CD4-positive, alpha-beta T cell treated with Interleukin-15 for 4 hours (primary cell): ENCODE measurements at places on chromosomes 4 and X.

DNA sequence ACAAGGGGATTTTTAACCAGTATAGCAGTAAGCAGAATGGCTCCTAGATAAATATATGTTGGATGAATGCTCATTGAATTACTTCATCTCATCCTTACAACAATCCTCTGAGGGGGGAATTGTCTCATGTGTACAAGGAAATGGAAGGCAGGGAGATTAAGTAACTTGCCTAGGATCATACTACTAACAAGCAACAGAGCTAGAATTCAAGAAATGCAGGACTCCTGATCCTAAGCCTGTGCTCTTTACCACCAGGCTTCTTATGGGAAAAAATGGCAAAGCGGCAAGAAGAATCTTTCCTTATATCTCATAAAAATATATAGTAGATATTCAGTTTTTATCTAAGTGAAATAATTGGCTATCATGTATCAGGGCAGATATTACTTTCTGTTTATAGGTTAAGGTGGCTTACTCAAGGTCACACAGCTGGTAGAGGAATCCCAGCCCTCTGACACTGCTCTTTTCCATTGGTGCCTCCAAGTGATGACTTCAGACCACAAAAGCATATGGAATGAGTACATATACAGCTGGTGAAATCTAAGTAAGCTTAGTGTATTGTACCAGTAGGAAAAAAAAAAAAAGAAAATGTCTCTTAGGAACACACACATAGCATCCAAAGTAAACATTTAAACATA lies 2.1 kb downstream of the ABHD18 start:
- DNase-seq = no peak

DNA sequence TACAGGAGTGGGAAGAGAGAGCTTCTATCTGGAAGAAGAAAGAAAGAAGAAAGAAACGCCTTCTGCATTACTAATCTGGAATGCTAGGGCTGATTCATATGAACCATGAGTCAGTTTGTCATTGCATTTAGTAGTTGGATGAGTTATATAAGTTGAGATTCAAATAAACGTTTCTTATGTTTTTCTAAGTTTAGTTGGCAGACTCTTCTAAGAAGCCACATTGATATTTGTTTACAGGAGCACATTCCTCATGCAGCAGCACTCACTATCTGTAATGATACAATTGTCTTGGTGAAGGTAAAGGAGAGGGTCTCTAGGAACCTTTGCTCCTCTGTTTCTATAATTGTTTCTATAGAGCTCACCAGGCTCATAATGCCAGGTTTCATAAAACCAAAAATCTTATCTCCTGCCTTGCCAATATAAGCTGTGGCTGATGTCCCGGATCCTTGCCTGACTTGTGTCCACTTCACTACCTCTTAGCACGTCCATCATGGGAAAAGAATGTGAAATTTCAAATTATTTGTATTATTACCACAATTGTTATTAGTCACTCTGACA lies 39.5 kb downstream of the HOPX start:
- no peak for DNase-seq

DNA sequence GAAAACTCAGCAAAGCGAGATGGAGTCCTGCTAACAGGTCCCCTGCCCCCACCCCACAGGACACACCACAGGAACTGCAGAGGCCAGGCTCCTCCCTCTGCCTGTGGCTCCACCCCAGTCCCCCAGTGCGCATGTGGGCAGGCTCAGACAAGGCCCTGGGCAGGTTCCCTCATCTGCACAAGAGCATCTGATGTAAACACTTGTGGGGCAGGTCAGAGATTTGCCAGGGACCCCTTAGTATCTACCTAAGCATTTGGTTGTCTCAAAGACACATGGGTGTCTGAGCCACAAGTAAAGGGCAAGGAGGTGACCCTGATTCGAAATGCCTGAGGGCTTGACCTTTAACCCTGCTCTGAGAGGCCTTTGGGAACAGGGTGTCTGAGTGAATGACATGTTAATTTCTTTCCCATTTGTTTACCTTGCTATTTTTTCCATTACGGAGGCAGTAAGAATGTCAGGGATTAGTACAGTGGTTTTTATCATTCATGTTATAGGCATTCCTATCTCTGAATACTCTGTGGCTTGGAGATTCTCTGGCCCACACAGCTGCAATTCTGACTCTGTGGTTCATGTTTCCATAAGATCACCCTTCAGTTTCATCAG lies 85.3 kb downstream of the ZNF518B start:
- no peak for DNase-seq

- no peak for DNase-seq
These were observed 37.0 kb downstream of the HTT start for GRCh38 chr4:3111461-3111860.

GRCh38 chrX:137058339-137059127 lies 24.7 kb upstream of the GPR101 start:
- DNase-seq = no peak

DNA sequence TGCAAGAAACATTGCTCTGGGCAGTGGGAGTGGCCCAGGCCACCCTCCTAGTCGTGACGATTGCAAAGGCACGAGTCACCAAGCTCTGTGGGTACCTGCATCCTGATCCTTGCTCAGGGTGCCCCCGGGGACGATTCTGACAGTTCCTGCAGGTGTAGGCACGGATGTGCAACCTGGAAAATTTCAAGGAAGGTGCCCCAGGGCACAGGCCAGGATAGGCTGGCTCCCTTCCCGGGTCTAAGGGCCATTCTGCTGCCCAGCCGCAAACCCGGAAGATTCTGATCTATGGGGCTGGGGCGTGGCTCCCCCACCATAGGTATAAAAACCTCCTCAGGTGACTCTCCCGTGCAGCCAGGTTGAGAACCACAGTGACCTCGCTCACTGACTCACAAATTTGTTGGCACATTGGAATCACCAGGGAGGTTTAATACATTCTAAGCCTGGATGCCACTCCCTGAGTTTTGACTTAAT lies 228.5 kb downstream of the PTTG2 start:
- DNase-seq = no peak

GRCh38 chr4:120826853-120827252 lies 95.7 kb downstream of the PRDM5 start:
- no peak for DNase-seq

- DNase-seq = peak; percentile 14
These were observed 18.6 kb upstream of the SEPSECS start for GRCh38 chr4:25178838-25179261.

GRCh38 chrX:16733013-16733412 lies 13.6 kb downstream of the SYAP1 start:
- DNase-seq = no peak

GRCh38 chr4:35970366-35970960 lies 273.9 kb downstream of the ARAP2 start:
- no peak for DNase-seq

- DNase-seq = no peak
These were observed 177.5 kb downstream of the DCLK2 start for GRCh38 chr4:150255610-150256224.

DNA sequence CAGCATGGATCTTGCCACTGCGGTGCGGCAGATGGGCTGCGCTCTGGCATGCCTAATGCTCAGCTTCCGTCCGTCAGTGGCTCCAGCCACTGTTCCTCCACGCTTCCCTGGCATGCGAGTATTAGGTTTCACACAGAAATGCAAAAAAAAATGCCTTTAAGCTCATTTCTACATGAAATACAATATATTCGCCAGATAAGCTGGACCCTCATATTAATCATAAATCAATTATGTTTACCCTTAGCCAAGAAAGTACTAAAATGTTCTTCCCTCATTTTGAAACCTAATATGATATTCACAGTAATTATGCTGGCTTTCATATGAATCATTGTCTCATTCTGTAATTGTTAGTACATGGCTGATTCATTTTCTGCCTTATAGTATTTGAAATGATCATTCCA lies 115.5 kb upstream of the FAM241A start:
- no peak for DNase-seq

- DNase-seq = no peak
These were observed 97.6 kb downstream of the CPE start for GRCh38 chr4:165476214-165477098.

GRCh38 chrX:69291116-69291515 lies 125.9 kb upstream of the PJA1 start:
- DNase-seq = no peak

GRCh38 chr4:38574559-38575333 lies 89.3 kb upstream of the KLF3 start:
- no peak for DNase-seq

GRCh38 chr4:81634766-81635549 lies 163.3 kb upstream of the RASGEF1B start:
- no peak for DNase-seq

DNA sequence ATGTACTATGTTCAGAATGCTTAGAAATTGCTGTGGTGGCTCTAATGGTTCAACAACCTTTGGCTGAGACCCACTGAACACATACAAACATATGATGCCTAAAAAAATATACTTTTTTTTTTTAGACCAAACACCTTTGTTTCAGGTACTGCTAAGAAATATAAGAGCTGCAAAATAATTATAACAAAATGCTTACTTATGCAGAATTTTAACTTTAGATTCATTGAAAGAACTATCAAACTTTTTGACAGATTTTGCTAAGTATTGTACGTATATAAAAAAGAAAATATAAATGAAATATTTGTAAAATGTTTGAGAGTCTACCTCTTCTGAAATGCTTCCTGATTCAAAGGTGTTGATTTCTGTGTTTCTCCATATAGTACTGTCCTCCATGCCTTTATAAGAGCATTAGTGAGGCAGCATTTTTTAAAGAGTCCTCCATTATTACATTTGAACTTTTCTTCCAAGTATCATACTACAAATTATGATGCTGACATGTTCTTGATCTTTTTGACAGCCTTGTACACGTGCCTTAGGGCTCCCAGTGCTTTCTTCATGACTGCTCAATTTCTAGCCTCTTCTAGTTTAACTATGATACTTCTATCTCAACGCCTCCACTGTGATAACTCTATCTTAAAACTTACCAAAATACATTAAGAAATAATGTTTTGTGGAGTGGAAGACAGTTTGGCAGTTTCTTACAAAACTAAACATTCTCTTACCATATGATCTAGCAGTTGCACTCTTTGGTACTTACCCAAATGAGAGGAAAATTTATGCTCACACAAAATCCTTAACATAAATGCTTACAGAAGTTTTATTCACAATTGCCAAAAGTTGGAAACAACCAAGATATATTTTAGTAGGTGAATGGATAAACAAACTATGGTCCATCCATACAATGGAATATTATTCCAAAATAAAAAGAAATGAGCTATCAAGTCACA lies 212.2 kb upstream of the MAB21L2 start:
- DNase-seq = no peak

DNA sequence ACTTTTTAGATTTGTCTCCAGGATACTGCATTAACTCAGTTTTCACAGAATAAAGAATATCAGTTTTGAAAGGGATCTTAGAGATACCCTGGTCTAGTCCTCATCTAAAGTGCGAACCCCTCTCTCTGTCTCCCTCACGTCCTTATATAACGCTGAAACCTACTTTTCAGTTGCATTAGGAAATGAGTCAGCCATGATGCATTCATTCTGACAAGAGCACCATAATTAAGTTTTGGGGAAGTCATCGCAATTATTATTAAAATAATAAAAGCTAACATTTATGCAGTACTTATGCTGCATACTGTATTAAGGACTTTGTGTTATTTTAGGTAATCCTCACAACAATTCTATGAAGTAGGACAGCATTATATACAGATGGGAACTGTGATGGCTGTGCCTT lies 116.1 kb downstream of the REELD1 start:
- DNase-seq = no peak

DNA sequence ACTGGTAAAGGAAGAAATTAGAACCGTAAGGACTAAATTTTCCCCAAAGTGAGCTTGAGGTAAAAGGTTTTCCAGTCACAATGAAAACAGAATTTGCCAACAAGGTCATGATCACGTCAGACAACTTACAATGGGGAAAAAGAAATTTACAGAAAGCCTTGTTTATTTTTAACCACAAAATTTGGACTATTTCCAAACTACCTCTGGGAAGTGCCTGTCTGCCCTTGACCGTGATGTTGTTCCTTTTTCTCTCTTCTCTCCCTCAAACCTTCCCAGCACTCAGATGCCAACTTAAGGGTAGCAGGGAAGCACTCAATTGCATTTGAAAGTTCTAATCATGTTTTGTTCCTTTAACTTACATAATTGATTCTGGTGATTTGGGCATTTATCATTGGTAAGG lies 32.5 kb downstream of the MEPE start:
- DNase-seq = no peak

- DNase-seq = no peak
These were observed 24.3 kb downstream of the NOP14 start for GRCh38 chr4:2938906-2939305.

GRCh38 chrX:77003956-77004355 lies 443.2 kb upstream of the FGF16 start:
- DNase-seq = no peak

- DNase-seq = no peak
These were observed 15.1 kb downstream of the RAI2 start for GRCh38 chrX:17846045-17846444.

DNA sequence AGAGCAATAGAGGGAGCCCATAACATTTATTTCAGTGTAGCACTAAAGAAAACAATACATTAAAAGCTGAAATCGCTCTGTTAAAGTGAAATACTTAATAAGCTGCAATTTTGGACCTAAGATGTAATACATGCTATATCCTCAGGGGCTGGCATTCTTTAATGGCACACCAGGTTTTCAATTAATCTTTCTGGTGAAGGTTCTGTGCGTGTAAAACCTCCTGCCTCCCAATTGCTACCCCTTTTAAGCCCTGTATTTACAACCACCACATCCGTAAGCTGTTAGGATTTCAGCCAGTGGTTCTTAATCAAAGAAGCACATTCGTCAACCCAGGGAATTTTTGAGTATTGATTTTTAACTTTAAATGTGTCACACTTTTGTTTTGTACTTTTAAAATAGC lies 7.6 kb upstream of the COMMD8 start:
- DNase-seq = no peak

DNA sequence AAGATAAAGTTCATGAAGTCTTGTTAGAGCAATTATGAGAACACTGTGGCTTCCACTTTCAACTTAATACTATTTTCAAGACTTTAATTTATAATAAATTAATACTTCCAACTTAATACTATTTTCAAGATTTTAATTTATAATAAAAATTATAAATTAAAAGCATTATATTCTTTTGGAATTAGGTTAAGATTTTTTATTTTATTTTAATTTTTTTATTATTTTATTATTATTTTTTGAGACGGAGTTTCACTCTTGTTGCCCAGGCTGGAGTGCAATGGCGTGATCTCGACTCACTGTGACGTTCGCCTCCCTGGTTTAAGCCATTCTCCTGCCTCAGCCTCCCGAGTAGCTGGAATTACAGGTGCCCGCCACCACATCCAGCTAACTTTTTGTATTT lies 126.0 kb upstream of the GUCY1A1 start:
- DNase-seq = no peak

GRCh38 chr4:53925050-53925605 lies 139.3 kb downstream of the CHIC2 start:
- no peak for DNase-seq

DNA sequence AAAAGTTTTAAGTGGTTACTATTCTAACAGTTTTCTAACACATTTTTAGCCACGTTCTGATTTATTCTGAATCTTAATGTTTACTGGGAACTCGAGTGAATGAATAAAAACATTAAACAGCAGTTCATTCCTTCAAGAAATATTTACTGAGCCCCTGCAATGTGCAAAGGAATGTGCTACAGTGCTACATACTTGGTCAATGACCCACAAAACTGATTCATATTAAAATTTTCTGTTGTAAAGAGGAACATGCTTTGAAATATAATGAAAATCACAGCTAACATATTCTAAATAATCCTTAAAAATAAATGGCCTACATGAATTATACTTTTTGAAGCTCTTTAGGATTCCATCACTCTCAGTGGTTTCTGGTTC lies 78.7 kb downstream of the ARAP2 start:
- DNase-seq = no peak
